ENCODE measurements at places on chromosomes 13 and 19.

DNA sequence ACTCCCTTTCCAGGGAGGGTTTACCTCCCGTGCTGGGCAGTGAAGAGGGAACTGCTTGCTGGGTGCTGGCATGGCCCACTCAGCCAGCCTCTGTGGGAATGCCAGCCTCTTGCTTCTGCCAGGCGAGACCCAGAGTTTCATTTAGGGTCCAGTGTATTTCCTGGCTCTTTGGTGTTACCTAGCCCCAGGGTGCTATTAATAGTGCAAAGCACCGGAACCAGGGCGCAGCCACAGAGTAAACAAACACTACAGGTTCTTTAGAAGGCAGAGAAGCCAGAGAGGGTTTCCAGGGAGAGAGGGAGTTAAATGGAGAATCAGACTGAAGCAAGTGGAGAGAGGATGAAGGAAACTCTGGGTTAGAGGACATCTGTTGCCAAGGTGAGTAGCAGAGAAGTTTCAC, 74.9 kb upstream of the SPATA13 start:
- no peaks in the 10 kb centered on the region for H3K36me3 ChIP-seq
- no peak overlapping the region for H3K27ac ChIP-seq
- H3K27me3 ChIP-seq: no peaks in the 10 kb centered on the region
- no peaks in the 10 kb centered on the region for H3K4me1 ChIP-seq
- no peak for DNase-seq

DNA sequence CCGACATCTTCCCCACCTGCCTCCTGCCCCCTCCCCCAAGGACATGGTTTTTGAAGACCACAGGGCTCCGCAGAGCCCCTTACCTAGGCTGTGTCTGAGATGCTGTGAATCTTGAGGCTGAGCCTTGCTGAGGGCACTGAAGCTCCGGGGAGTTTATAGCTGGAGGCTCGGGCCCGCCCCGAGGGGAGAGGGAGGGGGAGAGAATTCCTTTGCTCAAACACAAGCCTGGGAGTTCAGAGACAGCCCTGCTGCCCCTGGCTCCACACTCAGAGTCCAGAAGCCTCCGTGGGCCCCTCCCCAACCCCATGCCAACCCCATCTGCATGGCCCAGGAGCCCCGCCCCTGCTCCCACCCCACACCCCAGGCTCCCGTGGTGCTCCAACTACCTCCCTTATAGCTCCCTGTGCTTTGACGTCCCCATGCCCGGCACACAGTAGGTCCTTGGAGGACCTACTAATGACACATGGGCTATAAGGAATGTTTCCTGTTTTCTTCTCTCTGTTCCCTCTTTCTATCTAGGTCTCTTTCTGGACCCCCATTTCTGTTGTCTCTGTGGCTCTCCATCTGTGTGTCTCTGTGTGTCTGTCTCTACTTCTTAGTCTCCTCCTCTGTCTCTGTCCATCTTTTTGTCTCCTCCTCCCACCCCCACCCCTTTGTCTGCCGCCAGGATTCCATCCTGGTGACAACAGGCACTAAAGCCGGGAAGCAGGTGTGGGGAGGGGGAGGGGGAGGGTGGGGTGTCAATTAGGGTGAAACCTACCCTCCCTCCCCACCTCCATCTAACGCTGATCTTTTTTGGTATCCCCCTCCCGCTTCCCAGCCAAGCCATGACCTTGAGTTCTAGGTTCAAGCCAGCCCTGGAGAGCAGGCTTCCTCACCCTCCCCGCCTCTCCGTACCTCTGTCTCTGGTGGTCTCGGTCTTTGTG, at the start of gene TNNT1:
Gene TNNT1 (minus strand): TSS at position 129 of the 926 bp plus-strand sequence. CDS start 2,049 bp downstream, outside the sequence.
- no peak within 1 kb of the TSS for H3K4me3 ChIP-seq
- H3K4me1 ChIP-seq: peaks cover 4% of the 10 kb centered on the region
- H3K36me3 ChIP-seq: no peaks in the 10 kb centered on the region
- no peak within 1 kb of the TSS for H3K27ac ChIP-seq
- peaks cover 5% of the 10 kb centered on the region for H3K27me3 ChIP-seq

GRCh38 chr13:75960538-75960994, 324.4 kb downstream of the LMO7 start:
- no peaks in the 10 kb centered on the region for H3K36me3 ChIP-seq
- no peak overlapping the region for H3K27ac ChIP-seq
- H3K4me3 ChIP-seq: no peak overlapping the region
- H3K4me1 ChIP-seq: no peaks in the 10 kb centered on the region
- H3K27me3 ChIP-seq: no peaks in the 10 kb centered on the region

DNA sequence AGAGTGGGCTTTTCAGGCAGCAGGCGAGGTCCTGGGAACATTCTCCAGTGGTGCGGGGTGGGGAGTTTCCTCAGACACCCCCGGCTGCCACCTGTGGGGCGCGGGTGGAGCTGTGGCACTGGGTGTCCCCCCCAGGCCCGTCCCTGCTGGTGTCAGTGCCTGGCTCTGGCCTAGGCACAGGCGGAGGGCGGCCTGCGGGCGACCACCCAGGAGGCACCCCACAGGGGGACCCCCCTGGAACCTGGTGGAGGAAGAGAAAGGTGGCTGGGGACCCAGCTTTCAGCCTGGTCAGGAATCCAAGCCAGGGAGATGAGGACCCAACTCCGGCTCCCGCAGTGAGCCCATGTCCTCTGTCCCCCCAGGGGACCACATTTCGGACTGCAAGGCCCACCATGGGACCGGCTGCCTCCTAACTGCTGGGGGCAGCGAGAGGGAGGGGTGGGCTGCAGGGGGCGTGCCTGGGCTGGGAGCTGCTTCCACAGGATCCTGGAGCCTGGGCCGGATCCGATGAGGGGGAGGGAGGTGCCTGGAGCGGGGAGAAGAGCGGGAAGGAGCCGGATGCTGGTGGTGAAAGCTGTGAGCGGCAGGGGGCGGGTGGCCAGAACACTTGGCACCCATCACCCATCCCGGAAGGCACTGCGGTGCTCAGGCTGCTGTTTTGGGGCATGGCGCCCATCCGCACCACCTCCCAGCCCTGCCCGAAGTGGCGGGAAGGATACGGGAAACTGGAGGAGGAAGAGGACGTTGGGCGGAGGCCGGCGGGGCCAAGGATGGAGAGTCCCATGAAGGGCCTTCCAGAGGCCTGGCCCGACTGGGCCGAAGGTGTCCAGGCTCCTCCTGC, 5.5 kb upstream of the CTXN1 start:
- peaks cover 8% of the 10 kb centered on the region for H3K36me3 ChIP-seq
- H3K27me3 ChIP-seq: no peaks in the 10 kb centered on the region
- no peak for DNase-seq
- peaks cover 14% of the 10 kb centered on the region for H3K4me1 ChIP-seq
- no peak overlapping the region for H3K4me3 ChIP-seq
